SW480 (cell line): ENCODE measurements at places on chromosomes 4 and X.

- no peak for DNase-seq
These were observed 129.6 kb downstream of the DCLK2 start for GRCh38 chr4:150207871-150208270.

DNA sequence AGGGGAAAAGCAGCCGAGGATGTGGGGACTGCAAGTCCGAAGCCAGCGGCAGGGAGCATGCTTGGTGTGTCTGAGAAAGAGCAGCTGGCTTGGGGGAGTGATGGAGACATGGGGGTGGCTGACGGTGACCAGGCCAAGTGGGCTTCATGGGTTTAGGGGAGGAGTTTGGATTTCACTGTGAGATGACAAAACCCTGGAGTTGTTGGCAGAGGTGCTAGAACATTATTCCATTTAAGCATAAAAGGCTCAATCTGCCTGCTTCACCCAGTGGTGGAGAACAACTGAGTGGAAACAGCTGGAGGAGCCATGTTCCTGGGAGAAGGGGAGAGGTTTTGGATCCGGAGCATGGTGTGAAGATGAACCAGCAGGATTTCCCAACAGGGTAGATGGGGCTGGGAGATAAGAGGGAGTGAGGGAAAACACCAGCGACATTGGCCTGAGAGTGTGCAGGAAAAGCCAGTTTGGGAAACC, 318.0 kb upstream of the TAPT1 start:
- DNase-seq: no peak

- no peak for DNase-seq
These were observed 23.2 kb downstream of the DIAPH2 start for GRCh38 chrX:96707804-96708203.

- no peak for DNase-seq
These were observed 163.2 kb downstream of the SLC4A4 start for GRCh38 chr4:71501992-71502391.

DNA sequence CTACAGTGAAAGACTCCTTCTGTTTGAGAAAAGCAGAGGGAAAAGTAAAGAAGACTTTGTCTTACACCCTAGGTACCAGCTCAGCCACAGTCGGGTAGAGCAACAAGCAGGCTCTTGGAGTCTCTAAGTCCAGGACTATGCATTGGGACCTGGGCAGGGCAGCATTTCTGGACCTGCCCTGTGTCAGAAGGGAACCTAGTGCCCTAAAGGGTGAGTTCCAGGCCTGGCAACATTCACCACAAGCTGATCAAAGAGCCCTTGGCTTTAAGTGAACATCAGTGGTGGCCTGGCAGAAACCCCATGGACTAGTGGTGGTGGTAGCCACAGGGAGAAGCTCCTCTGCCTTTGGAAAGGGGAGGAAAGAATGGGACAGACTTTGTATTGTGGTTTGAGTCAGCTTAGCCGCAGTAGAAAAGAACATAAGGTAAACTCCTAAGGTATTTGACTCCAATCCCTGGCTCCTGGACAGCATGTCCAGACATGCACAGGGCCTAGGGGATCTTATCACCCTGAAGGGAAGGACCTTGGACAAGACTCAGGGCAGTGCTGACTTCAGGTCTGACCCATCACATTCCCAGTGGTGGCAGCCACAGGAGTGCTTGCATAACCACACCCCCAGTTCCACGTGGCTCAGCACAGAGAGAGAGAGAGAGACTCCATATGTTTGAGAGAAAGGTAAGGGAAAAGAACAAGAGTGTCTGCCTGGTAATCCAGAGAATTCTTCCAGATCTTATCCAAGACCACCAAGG, 32.6 kb downstream of the CCDC158 start:
- DNase-seq: no peak

DNA sequence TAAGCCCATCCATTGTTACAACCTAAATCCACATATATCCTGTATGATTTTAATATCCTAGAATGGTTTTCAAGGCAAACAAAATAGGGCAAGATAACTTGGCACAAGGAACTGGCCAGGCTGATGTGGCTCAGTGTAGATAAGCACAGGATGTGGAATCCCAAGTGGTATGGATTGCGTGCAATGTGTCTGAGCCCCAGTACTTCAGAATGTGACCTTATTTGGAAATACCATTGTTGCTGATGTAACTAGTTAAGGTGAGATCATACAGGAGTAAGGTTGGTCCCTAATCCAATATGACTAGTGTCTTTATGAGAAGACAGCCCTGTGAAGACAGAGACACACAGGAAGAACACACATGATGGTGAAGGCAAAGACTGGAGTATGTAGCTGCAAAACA, 72.4 kb downstream of the IL21 start:
- no peak for DNase-seq

DNA sequence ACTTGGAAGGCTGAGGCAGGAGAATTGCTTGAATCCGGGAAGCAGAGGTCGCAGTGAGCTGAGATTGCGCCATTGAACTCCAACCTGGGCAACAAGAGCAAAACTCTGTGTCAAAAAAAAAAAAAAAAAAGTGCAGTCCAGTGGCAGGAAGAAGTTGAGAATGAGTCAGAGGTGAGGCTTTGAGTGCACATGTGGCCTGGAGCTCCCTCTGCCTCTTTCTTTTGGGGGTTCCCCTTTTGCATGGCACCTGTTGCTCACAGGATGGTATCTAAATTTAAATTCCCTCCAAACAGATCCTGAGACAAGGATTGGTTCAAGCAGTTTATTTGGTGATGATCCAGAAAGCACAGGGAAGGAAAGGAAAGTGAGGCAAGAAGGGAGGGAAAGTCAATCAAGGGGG, 151.4 kb upstream of the STX18 start:
- peak; percentile 29 for DNase-seq

DNA sequence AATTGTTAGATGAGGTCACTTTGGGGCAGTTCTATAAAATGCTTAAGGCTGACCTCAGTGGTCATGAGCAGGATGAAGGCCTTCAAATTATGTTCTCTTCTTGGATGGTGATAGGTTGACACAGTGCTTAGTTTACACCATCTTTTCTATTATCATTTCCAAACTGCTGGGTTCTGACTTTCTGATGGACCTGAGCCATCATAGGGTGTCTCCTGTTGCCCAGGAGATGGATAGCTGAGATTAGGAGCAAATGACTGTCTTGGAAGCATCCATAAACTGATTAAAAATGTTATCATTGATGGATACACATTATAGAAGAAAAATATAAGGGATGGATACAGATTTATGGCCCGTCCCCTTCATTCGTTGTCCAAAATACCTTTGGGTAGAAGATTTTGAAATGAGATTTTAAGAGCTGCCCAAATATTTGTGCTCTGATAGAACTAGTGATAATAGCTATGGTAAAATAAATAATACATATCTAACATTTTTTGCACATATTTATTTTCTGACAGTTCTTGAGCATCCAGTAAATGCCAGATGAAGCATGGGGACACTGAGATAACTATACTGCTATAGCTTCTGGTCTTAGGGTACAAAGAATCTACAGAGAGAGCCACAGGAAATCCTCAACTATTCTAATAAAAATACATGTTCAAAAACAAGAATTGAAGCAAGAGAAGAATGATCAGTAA, 839.4 kb upstream of the LCORL start:
- no peak for DNase-seq

DNA sequence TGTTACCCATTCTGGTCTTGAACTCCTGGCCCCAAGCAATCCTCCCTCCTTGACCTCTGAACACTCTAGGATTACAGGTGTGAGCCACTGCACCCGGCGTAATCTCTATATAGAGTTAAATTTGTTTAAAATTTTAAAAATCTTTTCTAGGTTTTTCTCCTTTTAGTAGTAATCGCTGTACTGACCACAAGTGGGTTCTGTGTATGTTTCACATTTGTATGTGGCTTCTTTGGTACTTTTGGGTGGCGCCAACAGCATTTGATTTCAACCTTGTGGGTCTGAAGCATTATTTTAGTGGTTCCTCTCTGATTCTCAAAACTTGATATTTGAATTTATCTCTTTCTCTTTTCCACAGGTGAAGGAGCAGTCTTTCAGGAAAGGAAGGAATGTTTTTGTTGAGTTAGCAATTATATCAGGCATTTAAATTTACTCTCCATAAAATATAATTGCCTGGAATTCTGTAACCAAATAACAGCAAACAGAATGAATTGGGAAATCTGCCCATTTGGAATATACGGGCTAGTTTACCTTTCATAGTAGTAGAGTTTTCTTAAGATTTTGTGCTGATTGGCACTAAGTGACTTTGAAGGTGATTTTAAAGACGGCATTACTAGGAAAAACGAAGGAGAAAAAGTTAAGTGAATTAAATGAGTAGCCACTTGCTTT, 29.5 kb downstream of the ARHGAP10 start:
- DNase-seq: no peak

DNA sequence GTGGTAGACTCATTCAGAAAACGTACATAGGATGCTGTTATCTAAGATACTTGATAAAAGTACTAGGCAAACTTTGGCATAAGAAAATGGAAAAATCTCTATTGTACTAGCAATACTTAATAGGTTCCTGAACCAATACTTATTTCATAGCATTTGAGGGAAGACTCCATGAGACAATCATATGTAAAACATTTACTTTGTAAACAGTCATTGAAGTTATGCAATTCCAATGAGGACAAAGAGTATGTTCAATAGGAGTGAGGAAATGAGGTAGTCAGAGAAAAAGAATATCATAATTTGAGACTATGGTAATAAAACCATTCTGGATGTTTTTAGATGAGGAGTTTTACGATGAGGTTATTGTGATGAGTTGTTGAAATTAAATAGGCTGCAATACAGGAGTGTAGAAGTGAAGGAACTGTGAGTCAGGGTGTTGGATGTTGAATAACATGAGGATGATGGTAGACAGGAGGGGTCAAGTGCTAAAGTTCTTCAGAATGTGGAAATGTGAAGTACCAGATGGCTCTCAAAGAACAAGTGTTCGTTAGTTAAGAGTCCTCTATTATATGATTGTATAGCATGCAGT, 397.9 kb downstream of the PPP3CA start:
- no peak for DNase-seq

DNA sequence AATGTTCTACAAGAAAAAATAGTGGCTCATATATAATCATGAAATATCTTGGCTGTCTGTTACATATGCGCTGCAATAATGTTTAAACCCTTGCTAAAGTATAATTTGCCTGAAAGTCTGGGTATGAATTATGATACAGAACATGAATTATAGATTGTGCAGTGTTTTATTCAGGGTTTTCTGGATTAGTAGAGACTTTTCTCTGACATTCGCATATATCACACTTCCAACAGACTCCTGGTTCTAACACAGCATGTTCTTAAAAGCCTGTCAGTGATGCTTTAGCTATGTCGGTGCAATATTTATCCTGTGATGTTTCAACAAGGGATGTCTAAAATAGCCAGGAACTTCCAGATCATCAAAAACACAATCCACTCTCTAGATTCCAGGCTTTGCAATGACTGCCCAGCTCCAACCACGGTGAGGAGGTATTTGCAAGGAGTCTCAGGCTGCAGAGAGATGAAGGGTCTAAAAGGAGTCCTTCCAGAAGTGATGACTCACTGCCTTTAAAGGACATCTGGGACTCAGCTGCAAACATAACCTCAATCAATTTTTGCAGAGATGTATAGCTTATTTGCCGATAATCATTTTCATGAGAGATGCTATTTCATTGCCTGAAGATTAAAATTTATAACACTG, 69.4 kb downstream of the RWDD4 start:
- DNase-seq: no peak

- DNase-seq: peak; percentile 25
These were observed 211.5 kb downstream of the PDGFRA start for GRCh38 chr4:54440394-54441136.

GRCh38 chr4:149785696-149786431, 29.8 kb downstream of the IQCM start:
- no peak for DNase-seq
